PC-3 (cell line): ENCODE measurements at places on chromosomes 12 and 14. TPM values are rescaled to one million over a fixed set of nuclear protein-coding genes. Genes with fewer than 3 reads are reported as not detected.

The SYT1 gene
- 0.12 and 0.51 TPM in 2 replicates for total RNA-seq

The ADGRD1 gene
- 0.18 TPM in 1 of 2 replicates, not detected in the other for total RNA-seq

The PLEKHG7 gene
- not detected in 2 replicates for total RNA-seq

- no peak for DNase-seq
Observed at GRCh38 chr12:2439332-2440100, 355.3 kb upstream of the FKBP4 start.

DNA sequence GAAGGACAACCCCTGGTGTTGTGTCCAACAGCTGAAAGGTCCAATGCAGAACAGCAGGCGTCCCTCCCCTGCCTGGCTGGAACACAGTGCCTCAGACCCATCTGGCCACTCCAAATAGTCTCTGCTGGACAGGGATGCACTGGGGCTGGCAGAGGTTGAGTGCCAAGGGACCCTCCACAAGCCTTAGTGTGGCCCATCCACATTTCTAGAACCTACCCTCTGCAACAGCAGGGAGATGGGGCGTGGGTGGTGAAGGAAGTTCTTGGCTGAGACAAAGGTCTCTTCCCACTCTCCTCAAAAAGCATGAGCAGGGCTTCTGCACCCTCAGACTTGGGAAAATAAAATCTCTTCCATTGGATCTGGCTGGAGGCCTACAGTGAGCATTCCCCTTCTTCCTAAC, 36.5 kb downstream of the LTBP2 start:
- DNase-seq = no peak

- DNase-seq = no peak
Observed at GRCh38 chr12:4535092-4535491, 3.6 kb upstream of the RAD51AP1 start.

DNA sequence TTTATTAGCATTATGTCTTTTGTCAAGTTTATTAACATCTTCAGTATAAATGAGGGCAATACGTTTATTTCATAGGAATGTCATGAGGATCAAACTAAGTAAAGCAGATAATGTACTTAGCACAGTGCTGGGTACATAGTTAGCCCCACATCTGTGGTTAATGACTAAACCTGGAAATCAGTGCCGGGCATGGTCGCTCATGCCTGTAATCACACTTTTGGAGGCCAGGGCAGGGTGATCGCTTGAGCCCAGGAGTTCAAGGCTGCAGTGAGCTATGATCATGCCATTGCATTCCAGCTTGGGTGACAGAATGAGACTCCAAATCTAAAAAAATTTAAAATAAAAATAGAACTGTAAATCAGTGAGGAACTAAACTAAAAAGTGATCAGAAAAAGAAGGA, 44.8 kb upstream of the GUCY2C start:
- DNase-seq = no peak

DNA sequence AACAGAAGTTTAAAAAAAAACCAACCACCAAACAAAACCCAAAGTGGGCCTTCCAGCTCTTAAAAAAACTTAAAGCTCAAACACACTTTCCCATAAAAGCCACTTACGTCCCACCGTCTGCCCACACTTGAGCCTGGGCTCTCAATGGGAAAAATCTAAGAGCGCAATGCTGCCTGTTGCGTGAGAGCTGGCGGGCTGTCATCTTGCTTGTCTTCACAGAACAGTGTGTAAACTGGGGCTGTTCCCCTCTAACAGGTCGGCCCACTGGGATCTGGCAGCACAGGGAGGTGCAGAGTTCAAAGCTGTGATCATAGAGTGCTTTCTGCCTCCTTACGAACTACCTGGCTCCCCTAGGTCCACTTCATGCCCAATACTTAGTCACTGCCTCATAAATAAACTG, 80.0 kb downstream of the DICER1 start:
- DNase-seq = no peak

- no peak for DNase-seq
Observed at GRCh38 chr14:41235466-41235865, 371.2 kb upstream of the LRFN5 start.
